NCI-H345 (cell line): ENCODE measurements at places on chromosomes 6 and 20.

- no peak for DNase-seq
Measured at GRCh38 chr6:9485992-9486391, 928.9 kb downstream of the TFAP2A start.

- no peak for DNase-seq
Measured at GRCh38 chr6:3825851-3826581, 23.2 kb upstream of the FAM50B start.

GRCh38 chr6:85579581-85579980 is 14.1 kb downstream of the SNX14 start:
- DNase-seq = no peak

DNA sequence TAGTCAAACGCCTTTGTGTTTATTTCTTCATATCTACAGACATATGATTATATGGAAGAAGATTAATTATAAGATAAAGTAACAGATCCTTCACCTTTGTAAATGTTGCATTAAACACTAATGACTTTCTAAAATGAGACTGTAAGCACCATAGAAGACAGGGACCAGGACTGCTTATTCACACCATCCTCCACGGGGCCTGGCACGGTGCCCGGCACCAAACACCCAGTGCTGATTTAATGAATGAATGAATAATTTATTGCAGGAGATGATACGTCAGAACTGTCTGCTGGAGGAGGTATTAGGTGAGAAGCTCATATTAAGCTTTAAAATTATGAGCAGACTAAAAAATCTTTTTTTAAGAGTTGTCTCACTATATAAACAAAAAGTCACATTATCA is 88.3 kb downstream of the SLX4IP start:
- peak; percentile 87 for DNase-seq
